ENCODE measurements at places on chromosomes 12 and 14.

DNA sequence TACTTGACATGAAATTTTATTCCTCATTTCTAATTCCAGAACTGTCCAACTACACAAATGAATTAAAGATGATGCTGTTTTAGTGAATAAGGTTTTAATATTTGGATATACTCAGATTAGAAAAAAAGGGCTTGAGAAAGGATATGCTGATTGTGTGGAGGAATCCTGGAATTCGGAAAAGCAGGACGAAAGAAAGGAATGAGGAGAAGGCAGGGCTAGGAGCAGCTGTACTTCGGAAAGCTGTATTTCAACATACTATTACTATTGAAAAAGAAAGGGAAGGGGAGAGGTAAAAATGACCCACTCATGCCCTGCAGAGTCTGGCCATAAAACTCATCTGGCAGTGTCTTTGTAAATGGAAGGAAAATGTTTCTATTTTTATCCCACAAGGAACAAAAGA lies 63.1 kb upstream of the PLBD1 start:
- no peak for DNase-seq

- no peak for DNase-seq
Measured at GRCh38 chr12:57816855-57817151, 1.7 kb downstream of the AVIL start.

GRCh38 chr14:105924951-105925591 lies 398.7 kb downstream of the TMEM121 start:
- DNase-seq = no peak

- DNase-seq = no peak
Measured at GRCh38 chr14:77264466-77265186, 6.4 kb downstream of the NGB start.

GRCh38 chr12:72535212-72535990 lies 263.2 kb downstream of the TRHDE start:
- DNase-seq = no peak

- DNase-seq = no peak
Measured at GRCh38 chr12:119679490-119679889, 11.6 kb downstream of the PRKAB1 start.

- DNase-seq = no peak
Measured at GRCh38 chr12:11650286-11651281, 1.1 kb downstream of the ETV6 start.

- DNase-seq = no peak
Measured at GRCh38 chr14:59251811-59252771, 63.6 kb downstream of the DAAM1 start.

GRCh38 chr12:49890096-49890461 lies 13.6 kb downstream of the FAIM2 start:
- no peak for DNase-seq

DNA sequence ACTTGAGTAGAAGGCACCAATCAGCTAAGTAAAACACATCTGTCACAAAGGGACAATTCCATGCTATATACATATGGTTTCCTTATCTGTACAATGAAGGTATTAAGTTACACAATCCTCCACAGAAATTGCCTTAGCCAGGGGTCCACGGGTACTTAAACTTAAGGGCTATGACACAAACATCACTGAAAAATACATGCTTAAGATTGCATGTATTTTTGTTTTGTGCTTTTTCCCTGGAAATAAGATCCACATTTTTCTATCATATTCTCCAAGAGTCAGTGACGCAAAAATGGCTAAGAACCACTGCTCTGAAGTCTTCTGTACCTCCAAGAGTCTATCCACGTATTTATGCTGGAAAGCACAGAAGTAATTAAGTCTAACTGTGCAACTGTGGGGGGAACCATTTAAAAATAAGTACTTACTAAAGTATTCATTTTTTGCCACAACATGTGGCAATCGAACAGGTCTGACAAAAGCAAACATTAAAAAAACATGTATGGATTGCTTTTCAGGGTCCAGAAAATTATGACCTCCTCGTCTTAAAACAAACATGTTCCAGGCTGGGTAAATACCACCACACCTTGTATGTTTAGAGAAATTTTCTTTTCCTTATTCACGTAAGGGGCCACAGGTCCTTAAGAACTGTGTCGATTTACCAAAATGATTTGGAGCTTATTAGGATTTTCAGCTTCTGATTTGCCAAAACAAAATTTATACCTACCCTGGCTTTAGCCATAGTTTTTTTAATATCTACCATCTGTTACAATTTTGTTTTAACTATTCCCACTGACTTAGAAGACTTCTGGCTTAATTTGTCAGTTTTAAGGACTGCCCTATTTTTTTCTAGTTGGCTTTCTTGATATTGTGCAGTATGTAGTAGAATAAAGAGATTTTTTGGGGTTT lies 2.8 kb downstream of the SLC38A2 start:
- DNase-seq = no peak

GRCh38 chr14:92122351-92122677 lies 545 bp downstream of the CPSF2 start:
- no peak for DNase-seq

- no peak for DNase-seq
Measured at GRCh38 chr12:15863372-15863771, 18.8 kb upstream of the STRAP start.

DNA sequence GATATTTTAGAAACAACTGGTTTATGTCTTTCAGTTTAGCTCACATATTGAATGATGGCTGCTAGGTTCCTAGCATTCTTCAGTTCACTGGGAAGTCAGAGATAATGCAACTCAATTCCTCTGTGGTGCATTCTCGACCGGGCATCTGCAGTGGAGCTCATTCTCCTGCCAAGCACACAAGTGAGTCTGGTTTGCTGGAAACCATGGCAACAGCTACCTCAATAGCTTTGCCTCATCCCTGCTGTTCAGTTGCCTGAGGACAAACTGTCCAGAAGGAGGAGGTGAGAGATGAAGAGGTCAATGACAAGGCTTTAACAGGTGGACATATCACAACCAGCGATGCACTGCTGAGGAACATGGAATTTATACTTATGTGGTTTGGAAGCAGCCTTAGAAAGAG lies 816.9 kb downstream of the AACS start:
- DNase-seq = no peak

GRCh38 chr12:114381177-114381576 lies 24.8 kb downstream of the TBX5 start:
- DNase-seq = no peak

DNA sequence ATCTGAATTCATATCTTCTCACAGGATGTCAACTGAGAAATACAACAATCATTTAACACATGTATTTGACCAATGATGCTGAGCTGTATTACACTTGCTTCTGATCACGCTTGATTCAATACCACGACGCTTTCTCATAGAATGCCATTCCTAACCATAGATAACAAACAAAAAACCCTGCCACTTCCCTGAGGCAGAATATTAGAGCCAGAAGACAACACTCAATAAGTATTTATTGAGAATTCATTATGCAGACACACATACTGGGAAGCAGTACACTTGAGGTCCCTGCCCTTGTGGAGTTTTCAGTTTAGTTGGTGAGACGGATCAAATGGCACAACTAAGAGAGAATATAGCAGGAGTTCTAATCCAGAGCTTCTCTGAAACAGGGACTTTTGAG lies 32.4 kb downstream of the BLTP3B start:
- no peak for DNase-seq

DNA sequence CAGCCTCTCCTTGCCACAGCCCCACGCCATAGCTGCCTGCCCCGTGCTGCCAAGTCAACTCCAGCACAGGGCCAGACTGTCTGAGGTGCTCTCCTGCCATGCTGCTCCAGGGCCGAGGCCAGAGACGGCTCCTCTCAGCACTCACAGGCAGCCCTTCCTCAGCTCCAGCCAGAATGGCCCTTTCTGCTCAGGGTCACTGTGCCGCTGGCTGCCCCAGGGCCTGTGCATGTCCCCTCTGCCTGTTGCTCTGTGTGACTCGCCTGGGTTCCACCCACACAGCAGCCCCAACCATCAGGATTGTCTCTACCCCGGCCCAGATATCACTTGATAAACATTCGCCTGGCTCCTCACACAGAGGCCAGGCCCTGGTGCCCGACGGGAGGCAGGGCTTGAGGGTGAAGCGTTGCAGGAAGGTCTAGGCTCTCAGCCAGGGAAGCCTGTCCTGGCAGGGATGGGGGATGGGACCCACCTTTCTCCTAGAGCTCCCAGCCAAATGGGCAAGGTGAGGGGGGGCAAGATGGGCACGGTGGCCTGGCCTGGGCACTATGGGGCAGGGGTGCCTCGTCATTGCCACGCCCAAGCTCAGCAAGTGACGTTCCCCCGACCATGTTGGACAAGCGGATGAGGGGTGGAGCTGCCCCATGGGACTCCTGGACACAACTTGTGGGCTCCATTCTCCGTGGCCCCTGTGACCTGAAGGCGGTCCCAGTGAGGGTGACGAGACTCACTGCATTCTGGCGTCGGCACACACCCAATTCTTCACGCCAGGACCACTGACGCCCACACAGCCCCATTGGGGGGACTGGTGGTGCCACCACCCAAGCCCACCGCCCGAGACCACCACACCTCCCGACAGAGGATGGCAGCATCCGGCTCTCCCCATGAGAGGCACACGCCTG lies 27.4 kb upstream of the BTBD6 start:
- DNase-seq = no peak

GRCh38 chr14:59244581-59244980 lies 56.1 kb downstream of the DAAM1 start:
- no peak for DNase-seq

- DNase-seq = no peak
Measured at GRCh38 chr14:42428996-42429395, 822.3 kb downstream of the LRFN5 start.

GRCh38 chr12:66848967-66849366 lies 170.1 kb upstream of the GRIP1 start:
- no peak for DNase-seq

DNA sequence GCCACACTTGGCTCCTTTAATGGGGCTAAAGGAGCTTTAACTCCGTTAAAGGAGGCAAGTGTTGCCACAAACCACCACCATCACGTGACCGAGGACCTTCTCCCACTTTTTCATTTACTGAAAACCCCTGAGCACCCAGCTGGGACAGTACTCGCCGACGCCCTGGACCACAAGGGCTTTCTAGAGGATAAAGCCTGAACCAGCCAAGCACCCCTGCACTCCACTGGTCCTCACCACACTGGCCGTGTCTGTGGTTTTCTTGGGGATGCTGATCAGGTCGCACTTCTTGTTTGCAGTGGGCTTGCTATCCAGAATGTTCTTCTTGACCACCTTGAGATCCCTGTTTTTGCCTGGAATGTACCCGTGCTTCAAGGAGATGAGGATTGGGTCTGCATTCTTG lies 14.7 kb upstream of the SELPLG start:
- DNase-seq = no peak

DNA sequence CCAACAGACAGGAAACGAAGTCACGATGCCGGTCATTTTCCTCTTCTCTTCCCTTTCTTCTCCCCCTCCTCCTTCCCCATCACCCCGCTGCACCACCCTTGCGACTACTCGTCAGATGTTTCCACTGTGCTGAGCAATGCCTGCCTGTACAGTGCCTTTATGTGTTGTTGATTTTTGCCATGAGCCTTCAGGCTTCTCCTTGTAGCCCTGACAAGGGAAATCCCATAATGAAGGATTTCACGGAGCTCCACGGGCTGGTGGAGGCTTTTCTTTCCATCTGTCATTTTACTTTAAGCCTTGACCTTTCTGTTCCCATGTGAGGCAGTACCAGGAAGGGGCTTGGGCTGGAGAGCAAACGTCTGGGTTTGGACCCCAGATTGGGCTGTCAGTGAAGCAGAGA lies 28.7 kb upstream of the CCND2 start:
- DNase-seq = no peak

GRCh38 chr12:42468921-42469320 lies 120.6 kb downstream of the PRICKLE1 start:
- DNase-seq = no peak

- no peak for DNase-seq
Measured at GRCh38 chr14:74501135-74501614, 7.6 kb downstream of the ISCA2 start.

- DNase-seq = no peak
Measured at GRCh38 chr12:97288531-97288930, 174.1 kb upstream of the RMST start.

GRCh38 chr12:109500406-109501185 lies 23.2 kb downstream of the UBE3B start:
- DNase-seq = no peak

DNA sequence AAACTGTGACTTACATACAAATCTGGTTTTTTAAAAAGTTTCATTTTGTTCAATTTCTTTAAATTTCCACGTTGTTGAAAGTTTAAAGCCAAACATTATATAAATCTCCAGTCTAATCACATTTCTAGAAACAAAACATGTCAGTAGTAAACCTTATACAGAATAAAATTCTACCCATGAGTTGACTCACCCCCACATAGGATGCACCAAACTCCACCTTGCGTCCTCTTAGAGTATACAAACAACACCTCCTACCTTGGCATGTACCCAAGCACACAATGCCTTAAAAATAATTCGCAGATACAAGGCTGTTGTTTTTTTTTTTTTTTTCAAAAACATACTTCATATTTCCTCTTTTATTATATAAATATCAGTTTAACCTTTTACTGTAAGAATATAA lies 3.3 kb downstream of the FBXL14 start:
- no peak for DNase-seq

- DNase-seq = no peak
Measured at GRCh38 chr12:55937981-55938380, 7.0 kb downstream of the DGKA start.

GRCh38 chr12:9784816-9785215 lies 24.1 kb upstream of the CD69 start:
- no peak for DNase-seq

- no peak for DNase-seq
Measured at GRCh38 chr12:125402874-125403789, 337.9 kb downstream of the AACS start.

DNA sequence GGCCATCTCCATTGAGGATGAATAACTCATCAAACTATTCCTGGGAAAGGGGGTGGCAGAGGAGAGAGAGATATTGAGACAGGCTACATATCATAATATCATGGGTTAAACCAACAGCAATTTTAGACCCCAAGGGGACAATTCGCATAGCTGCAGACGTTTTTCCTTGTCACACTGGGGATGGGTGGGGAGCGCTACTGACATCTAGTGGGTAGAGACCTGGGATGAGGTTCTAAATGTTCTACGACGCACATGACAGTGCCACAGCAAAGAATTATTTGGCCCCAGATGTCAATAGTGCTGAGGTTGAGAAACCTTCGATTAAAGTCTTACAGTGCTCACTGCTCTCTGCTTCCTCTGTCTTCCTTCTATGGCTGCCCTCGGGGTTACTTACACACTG lies 425.6 kb downstream of the NRXN3 start:
- DNase-seq = no peak

- no peak for DNase-seq
Measured at GRCh38 chr14:101557321-101557695, 4.0 kb upstream of the DIO3 start.

DNA sequence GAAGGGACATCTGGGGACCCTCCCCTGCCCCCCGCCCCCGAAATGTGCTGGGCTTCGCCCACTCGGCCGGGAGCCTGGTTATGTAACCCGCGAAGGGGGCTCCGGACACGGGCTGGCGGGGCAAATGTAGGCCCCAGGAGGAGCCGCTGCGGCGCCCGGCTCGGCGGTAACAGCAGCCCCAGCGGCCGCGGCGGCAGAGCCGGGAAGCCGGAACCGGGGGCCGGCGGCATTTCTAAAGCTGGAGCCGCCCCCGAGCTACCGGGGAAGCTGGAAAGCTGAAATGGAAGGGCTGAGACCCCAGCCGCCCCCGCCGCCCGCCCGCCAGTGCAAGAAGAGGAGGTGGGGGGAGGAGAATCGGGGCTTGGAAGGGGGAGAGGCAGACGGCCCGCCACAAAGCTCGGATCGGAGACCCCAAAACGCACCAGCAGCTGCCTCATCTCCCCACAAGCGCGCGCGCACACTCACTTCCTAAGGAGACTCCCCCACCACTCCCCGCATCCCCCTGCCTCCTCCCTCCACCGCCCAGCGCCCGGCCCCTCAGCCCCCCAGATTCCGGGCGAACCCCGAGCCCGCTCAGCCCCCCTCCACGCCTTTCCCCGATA lies 1.5 kb downstream of the KDM2B start:
- DNase-seq = no peak
